ENCODE measurements at places on chromosomes 2 and 18.

GRCh38 chr18:23301972-23302371, 151.1 kb upstream of the RIOK3 start:
- DNase-seq = no peak

GRCh38 chr2:25825238-25825637, 53.0 kb downstream of the ASXL2 start:
- DNase-seq = no peak

GRCh38 chr2:154391051-154391450, 307.4 kb upstream of the KCNJ3 start:
- no peak for DNase-seq

DNA sequence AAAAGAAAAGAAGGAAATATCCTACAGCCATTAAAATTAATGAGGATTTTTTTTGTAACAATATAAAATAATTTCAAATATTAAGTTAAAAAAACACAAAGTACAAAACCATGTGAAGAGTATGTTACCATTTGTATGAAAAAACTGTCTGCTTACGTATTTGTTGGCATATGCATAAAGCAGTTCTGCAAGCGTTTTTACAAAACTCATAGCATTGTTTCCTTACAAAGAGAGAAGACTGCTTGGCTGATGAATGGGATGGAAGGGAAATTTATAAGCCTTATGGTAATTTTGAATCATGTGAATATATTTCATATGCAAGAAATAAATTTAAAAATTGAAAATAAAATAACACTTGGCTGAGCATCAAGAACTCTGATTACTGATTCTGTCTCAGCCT, 63.1 kb downstream of the METTL4 start:
- no peak for DNase-seq

DNA sequence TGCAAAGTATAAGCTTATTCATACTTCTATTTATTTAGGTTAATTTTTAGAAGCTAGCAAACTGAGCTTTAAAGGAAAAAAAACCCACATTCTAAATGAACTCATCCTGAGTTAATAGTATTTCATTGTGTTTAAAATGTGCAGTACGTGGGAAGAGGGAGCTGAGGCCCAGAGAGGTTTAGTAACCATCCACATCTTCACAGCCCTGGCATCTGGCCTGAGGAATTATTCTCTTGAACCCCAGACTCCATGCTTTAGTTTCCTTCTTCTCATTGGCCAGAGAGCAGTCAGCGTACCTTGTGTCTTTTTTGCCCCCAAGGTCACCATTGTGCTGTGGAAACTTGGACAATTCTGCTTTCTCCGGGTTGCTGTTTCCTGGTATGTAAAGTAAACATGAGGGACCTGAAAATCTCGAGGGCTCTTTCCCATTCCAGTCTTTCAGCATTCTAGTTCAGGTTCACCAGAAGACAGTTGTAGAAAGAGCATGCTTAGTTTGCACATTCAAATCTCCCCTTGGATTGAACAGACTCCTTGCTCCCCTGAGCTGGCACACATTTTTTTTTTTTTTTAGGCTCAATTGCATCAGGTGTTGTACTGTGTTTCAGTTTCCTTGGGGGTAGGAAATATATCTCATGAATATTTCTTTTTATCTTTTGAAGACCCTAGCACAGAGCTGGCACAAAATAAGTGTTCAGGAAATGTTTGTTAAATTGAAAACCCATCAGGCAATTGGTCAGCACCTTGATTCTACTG, 81.4 kb downstream of the MYCN start:
- no peak for DNase-seq

- DNase-seq = no peak
Observed at GRCh38 chr2:143132355-143132754, 3.1 kb downstream of the ARHGAP15 start.

- no peak for DNase-seq
Observed at GRCh38 chr2:45191146-45191863, 182.1 kb upstream of the SIX2 start.

DNA sequence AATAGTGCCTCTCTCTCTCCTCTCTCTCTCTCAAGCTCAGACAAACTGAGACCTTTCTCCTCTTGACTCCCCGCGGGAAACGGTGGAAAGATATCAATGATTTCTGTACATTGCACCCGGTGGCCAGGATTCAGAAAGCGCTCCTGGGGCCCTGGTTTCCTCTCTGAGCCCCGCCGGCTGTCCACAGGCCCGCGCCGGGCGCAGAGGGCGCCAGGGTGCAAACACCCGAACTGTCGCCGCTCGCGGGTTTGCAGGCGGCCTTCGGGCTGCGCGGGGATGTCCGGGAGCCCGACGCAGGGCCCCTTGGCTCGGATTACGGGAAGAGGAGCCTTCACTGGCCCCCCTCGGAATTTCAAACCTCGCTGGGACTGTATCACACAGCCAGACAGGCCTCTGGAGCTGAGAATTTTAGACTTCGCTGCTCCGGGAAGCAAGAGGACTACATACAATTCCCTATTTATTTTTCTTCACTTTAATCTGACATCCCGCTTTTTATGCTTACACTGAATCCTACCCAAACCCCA, 5.2 kb upstream of the EN1 start:
- DNase-seq = no peak

DNA sequence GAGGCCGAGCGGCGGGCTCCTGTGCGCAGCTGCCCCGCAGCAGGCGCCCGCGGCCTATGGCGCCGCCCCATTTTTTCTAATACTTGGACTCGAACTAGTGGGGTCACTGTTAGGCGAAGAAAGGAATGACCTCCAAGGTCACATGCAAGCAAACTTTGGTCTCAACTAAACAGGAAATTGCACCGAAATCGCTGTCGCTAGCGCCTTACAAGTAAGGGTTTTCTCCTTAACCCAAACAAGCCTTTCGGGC, 339 bp downstream of the ACAA2 start:
- DNase-seq = no peak

GRCh38 chr2:216635171-216635570, 2.0 kb downstream of the IGFBP2 start:
- no peak for DNase-seq

GRCh38 chr2:187876554-187876953, 322.3 kb upstream of the TFPI start:
- DNase-seq = no peak

DNA sequence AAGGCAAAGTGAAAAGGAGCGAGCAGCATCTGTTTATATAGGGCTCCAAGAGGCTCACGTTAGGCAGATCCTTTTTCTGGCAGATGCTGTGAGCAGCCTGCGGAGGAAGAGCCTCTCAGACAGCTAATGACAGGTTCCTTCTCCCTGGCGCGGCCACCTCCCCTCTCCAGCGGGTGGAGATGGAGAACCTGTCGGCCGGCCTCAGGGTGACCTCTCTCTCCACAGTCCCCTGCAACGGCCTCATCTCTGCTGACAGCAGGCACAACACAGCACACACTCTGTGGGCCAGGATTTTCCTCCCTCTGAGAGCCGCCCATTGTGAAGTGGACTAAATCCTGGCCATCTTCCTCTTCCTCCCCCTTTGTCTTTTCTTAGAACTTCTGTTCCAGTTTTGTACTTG, 119.8 kb downstream of the PRKCE start:
- DNase-seq = no peak

DNA sequence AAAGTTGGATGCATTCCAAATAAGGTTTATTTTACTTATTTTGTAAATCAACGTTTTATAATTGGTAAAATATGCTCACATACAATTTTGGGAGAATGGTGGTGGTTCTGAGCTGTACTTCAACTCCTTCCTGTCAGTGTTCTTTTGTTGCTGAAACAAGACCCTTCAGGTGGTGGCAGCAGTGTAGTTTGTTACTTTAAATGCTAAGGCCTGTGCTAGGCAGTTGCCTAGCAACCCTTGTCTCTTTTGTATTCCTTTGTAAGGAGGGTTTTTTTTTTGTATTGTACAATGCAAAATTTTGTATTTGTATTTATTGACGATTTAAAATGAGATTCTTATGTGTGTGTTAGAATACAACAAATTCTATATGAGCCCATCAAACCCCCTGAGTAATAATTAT, 166.0 kb upstream of the FAM98A start:
- DNase-seq = no peak

DNA sequence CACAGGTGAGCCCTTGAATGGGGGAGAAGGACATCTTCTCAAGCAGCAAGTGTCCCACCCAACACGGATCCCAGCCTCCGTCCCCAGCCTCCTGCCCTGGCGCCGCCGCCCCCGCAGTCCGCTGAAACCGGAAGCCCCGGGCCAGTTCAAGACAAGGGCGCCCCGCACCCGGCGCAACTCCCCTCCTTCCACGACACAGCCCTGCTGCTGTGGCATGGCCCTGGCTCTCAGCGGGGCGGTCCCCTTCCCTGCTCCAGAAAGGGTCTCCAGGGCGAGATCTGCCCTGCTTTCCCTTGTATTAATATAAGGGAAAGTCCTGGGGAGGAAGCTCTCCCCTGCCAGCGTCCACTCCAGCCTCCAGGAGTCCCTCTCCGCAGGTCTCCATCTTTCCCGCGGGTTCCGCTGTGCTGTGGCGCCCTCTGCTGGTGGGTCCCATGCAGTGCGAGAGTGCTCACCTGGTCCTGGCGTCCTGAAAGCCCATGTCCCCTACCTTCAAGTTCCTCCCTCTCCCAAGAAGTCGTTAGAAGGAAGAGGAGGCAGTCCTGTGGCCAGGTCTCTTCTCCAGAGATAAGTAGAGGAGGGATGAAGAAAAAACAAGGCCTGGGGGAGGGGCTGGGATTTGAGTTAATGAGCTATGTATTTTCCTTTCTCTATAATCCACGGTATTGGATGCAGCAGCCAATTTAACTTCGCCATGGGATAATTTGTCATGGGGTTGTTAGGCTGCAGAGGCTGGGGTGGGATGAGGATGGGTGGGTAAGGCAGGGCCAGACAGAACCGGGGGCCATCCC, 176.0 kb downstream of the SMAD2 start:
- no peak for DNase-seq

DNA sequence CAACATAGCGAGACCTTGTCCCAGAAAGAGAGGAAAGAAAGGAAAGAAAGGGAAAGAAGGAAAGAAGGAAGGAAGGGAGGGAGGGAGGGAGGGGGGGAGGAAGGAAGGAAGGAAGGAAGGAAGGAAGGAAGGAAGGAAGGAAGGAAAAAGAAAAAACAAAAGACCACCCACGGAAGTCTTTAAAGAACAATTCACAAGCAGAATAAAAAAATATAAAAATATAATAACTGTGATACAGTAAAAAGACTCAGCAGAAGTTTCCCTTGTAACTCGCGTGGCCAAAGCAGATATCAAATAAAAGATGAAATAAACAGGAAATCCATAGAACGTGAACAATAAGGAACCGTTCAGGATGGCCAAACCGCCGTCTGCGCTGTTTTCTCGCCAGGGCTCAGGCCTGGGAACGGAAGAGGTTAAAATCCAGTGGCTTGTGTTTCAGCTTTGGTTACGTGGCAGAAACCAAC, 1.2 kb upstream of the SLC1A4 start:
- peak; percentile 81 for DNase-seq

DNA sequence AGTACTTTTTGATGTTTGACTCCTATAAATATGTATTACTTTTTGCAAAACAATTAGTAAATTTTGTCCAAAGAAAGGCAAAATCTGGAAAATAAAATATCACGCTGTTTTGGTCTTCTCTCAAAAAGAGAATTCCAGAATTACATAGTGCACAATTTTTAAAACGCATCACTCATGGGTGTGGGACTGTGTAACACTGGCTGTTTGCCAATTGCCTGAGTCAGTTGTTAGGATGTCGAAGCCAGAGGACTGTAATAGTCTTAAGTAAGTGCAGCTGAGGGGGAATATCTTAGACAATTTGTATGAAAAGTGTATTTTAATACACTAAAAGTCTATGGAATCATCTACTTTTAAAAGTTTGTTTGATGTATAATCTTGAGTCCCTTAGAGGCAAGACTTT, 24.1 kb upstream of the EPHA4 start:
- no peak for DNase-seq

DNA sequence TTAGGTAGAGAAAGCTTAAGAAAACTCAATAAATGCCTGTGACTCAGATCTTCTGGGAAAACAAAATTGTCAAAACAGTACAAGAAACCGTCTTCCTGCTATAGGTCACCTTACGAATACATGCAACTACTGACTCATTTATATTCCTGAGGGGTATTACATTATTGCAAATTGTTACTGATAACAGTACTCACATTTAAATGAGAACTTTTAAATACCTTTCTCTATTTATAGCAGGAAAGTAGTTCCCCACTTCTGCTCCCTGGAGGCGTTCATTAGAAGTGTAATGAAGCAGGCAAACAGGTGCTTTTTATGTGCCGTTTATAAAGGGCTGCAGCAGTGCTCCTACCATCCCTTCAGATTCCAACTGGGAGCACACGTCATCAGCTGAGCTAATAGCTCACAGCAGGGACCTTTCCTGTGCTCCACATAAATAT, 65.1 kb upstream of the RPRM start:
- no peak for DNase-seq

DNA sequence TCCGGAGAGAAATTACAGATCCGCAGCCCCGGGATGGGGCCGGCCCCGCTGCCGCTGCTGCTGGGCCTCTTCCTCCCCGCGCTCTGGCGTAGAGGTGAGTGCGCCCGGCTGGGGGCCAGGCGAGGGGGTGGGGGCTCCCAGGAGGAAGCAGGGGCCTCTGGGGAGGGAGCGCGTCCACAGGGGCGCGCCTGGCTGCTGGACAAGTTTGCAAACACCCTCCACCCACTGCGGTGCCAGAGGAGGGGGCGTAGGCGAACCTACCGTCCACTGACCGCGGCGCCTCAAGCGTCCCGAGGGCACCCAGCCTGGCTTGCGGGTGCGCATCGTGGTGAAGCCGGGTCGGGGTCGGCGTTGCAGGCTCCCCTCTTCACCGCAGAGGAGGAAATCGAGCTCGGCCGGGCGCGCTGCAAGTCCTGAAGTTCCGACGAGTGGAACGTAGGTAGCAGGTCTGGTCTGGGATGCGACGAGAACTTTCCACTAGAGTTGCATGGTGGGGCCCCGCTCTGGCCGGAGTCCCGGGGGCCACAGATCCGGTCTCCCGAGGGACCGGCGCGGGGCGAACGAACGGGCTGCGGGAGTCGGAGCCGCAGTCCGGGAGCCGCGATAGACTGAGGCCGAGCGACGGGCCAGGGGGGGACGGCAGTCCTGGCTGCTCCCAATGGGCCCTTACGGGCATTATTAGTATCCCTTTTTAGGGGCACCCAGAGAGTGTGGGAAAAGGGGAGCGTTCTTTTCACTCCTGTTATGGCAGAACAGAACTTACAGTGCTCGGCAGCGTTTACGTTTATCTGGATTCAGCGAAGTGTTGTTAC, 502 bp downstream of the MERTK start:
- DNase-seq = no peak

- DNase-seq = no peak
Observed at GRCh38 chr18:8942909-8943545, 159.5 kb upstream of the NDUFV2 start.

DNA sequence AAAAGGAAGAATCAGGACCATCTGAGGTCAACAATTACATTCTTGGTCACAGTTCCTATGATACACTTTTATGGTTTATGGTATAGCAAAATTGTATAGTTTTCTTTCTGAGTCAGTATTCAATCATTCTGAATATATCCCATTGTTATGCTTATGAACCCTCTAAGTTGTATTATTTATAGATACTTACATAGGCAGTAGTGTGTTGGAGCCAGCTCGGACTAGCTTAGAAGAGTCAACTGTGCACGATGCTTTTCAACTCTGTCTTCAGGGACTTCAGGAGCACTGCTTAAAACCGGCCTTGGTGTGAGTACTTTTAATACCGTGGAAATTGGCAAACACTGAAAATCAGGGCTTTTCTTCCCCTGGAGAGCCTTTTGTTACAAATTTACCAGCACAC, 215.7 kb downstream of the IKZF2 start:
- no peak for DNase-seq

GRCh38 chr2:223076573-223076972, 24.6 kb downstream of the KCNE4 start:
- DNase-seq = no peak

GRCh38 chr2:19801367-19802080, 100.3 kb downstream of the TTC32 start:
- no peak for DNase-seq

Measured in GF-D8 (cell line).